SJCRH30 (cell line): ENCODE measurements at places on chromosomes 1 and 21. TPM values are rescaled to one million over a fixed set of nuclear protein-coding genes. Genes with fewer than 3 reads are reported as not detected.

DNA sequence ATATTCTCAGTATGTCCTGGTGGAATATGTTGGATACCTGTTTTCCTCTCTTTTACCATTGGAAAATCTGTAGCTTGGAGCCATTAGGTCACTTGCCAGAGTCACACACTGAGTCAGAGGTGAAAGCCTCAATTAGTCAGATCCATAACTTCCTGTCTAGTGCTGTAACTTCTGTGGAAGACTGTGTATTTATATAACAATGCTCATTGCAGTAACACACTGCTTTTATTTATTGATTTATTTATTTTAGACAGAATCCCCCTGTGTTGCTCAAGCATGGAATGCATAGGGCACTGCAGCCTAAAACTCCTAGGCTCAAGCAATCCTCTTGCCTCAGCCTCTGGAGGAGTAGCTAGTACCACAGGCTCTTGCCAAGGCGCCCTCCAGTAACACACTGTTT is 1.3 kb upstream of the DOCK7 start:
- DNase-seq: no peak

DNA sequence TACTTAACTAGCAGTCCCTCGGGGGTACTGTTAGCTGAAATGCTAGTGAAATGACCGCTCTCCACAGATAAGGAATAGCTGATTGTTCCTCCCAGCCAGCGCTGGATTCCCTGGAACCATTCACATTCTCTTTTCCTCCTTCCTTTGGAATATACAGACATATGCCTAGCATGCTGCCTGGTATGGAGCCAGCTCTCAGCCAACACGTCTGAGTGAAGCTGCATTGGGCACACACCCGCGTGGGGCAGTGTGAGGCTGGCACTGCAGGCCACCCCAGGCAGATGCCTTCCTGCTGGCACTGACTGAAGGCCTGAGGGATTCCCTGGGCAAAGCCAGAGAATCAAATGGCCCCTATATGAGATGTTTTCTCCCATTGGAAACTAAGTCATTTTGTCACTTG is 66.7 kb downstream of the TLR5 start:
- no peak for DNase-seq

Gene KLHDC7A
- not detected in 2 replicates for total RNA-seq

GRCh38 chr21:27802816-27803475 is 836.1 kb upstream of the ADAMTS5 start:
- peak; percentile 37 for DNase-seq

DNA sequence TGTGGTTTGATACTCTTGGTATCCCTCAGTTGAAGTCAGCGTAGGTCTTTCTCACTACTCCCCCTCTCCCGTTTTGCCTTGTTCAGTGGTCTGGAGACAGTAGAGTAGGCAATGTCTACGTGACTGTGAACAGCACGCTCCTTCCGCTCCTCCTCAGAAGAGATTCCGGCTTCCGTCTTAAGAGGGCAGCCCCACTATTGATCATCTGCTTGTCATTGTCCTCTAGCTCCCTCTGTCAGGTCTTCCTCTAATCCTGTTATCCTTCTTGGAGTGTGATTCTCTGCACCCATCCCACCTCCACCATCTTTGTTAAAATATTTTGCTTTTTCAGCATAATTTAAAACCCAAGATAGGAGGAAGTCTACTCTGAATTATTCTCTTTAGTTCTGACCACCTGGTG is 129.9 kb upstream of the KCNK2 start:
- DNase-seq: no peak

Gene CYP4A11
- total RNA-seq: not detected in 2 replicates

DNA sequence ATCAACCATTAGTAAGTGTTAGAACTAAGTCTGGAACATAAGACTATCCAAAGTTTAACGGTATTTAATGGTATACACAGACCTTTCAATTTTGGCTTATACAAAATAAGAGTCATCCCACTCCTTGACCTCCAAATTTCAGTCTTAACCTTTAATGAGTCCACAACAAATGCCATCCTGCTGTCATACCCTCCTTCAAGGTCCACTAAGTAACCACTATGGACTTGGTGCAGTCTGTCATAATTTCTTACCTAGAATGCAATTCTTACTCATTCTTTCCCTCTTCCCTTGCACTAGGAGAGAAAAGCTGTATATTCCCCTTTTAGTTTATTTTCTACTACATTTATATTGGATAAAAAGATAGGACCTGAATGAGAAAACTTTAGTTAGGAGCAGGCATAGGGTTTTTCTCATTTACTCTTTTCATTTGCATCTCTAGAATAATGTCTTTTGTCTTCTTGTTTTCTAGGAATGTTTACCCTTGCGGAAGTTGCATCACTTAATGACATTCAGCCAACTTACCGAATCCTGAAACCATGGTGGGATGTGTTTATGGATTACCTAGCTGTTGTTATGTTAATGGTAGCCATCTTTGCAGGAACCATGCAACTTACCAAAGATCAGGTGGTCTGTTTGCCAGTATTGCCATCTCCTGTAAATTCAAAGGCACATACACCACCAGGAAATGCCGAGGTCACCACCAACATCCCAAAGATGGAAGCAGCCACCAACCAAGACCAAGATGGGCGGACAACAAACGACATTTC is 62.1 kb upstream of the ZNF326 start:
- no peak for DNase-seq

Gene C1orf141
- 0.14 TPM in 1 of 2 replicates, not detected in the other for total RNA-seq

Gene KRTAP24-1
- total RNA-seq: not detected in 2 replicates

Gene LSS
- total RNA-seq: 30.6 and 41.3 TPM in 2 replicates

Gene FLG2
- not detected in 2 replicates for total RNA-seq

DNA sequence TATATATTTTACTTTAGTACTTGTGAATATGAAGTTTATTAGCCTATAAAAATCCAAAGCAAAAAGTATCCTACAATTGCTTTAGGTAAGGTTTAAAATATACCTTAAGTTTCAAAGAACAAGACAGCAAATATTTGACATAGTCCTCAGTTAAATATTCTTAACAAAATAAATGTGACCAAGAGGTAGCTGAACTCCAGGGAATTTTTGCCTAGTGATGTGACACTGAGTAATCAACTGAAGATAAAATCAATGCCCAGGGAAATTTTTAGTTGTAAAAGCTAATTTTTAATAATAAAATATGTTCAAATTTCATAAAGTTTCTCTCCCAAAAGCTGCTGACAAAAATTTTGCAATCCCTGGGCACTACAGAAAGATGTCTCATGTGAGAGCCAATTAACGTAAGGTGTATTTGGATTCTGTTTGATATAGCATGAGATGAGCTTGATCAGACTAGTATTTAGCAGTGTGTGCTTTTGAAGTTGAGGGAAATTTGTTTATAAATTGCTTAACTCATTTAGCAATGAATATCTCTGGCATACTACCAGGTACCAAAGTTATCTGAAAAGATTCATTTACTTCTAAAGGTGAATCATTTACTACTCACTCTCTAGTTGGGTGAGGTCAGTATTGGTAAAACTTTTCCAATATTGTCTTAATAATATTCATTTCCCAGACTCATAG is 80.2 kb upstream of the PALMD start:
- DNase-seq: no peak

DNA sequence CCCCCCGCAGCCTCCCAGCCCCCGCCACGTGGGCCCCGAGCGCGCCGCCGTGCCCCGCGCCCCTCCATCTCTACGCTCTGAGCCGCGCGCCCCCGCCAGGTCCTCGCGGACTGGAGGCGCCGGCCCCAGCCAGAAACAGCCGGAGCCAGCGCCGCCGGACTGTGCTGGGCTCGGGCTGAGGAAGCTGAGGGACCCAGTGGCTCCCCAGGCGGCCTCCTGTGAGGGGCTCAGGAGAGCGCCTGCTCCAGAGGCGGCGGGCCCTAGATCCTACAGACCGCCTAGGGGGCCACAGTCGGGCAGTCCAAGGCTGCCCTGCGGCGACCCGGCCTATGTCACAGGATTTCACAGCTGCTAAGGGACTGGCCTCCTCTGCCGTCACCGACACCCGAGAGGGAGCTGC is 82.1 kb downstream of the NENF start:
- no peak for DNase-seq

DNA sequence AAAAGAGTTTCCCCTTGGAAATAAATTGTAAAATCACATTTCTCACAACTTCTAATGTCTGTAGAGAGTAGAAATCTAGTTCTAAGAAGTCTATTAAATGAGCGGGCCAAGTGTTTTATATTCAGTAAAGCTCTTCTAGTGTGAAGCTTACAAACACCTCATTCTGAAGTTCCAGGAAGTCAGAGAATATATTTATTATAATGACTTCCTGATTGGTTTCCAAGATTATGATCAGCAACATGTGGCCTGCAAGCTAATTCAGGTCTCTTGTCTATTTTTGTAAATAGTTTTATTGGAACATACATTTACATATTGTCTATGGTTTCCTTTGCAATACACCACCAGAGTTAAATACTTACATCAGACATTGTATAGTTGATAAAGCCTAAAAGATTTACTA is 603.9 kb downstream of the AMY1C start:
- DNase-seq: no peak

GRCh38 chr1:39305555-39305954 is 101.1 kb downstream of the MACF1 start:
- no peak for DNase-seq

DNA sequence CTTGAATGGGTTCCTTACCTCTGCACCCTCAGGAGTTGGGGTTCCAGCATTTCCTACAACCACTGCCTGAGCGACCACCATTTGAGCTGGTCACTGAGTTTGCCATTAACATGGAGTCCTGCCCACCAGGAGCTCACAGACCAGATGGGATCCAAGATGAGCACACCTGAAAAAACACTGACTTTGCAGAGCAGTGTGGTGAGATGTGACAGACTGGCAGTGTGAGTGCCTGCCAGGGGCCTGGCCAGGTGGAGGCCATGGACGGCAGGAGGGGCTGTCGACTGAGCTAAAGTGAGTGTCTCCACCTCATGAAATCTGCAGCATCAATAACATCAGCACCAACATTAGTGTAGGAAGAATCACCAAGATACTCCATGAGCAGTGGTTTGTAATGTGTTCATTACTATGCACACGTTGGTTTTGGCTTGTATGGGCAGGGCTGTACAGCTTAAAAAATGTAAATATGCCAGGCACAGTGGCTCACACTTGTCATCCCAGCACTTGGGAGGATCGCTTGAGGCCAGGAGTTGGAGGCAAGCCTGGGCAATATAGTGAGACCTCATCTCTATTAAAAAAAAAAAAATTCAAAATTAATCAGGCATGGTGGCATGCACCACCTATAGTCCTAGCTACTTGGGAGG is 12.2 kb upstream of the MIXL1 start:
- DNase-seq: no peak
